Right ventricle myocardium inferior (tissue), 1 donor: ENCODE measurements at places on chromosomes 1 and 21.
A peak's percentile ranks its signal among the peaks of the same experiment; 100 is the strongest.

GRCh38 chr1:119911775-119912174, 15.5 kb upstream of the ADAM30 start:
- DNase-seq: no peak

GRCh38 chr21:42212266-42212665, 6.7 kb upstream of the ABCG1 start:
- DNase-seq: no peak

DNA sequence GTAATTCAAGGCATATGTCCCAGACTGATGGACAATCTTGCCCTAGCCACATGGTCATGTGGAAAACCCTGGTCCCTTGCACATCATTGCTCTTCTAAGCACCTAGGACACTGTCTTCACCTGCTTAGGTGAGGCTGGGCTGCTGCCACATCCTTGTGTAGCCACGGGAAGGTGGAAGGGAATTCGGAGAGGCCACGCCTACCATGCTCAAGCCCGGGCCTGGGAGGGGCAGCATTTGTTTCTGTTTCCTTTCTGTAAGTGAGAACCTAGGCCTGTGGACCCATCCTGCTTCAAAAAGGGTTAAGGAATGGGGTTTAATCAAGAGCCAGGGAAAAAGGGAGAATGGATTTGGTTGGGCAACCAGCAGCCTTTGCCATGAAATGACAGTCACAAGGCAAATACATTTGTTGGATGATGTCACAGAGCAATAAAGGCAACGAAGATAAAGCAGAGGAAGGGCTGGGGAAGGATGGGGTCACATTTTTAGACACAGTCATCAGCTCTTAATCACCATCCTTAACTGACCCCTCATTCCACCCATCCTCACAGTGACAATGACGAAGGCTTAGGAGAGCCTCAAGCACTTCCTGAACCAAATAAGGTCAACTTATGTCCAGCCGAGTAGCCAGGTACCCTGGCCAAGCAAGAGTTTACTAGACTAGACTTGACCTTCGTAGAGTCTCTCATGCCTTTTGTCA, 10.1 kb upstream of the LRRC38 start:
- no peak for DNase-seq

DNA sequence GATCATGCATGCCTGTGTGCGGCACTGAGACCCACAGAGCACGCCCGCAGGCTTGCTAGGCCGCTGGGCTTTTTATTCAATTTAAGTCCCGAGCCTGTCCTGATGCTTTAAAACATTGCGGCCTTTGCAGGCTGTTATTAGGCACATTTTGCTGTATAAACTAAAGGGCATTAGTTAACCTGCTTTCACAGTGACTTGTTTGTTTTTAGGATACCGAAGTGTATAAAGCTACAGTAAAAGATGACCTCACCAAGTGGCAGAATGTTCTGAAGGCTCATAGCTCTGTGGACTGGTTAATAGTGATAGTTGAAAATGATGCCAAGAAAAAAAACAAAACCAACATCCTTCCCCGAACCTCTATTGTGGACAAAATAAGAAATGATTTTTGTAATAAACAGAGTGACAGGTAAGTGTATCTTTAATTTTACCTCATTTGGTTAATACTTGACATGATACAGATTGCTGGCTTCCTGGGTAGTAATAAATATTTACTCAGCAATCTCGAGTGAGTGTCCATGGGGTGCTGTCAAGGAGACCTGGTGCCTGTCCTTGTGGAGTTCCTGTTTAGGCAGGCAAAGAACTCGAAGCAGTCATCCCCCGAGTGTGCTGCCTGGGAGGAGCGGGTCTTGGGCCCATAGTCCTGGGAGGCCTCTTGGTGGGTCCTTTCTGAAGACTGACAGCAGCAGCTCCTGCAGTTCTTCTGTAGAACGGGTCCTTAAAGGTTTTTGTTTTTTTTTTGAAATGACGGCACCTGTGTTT, 40.1 kb downstream of the TRAPPC10 start:
- no peak for DNase-seq

- no peak for DNase-seq
Measured at GRCh38 chr1:209815931-209816341, 10.0 kb upstream of the IRF6 start.

- DNase-seq: no peak
Measured at GRCh38 chr1:37342736-37343135, 131.6 kb upstream of the ZC3H12A start.

DNA sequence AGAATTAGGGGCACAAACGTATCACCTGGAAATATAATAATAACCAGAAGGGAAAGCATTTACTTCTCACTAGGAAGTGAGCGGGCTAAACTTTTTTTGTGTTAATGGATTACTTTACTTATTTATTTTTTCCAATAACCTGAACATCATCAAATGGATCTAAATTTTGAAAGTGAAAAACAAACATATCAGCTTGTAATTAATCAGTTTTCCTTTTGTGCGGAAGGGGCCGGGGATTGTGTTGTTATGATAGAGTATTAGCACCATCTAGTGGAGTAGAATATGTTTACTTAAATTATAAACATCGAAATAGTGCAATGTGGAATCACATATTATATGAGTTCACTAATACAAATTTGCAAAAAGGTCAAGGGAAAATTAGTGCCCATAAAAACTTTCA, 9.0 kb downstream of the CFH start:
- no peak for DNase-seq

- DNase-seq: no peak
Measured at GRCh38 chr1:109365642-109366204, 32.0 kb downstream of the SORT1 start.

GRCh38 chr1:55684131-55684650, 469.0 kb upstream of the USP24 start:
- DNase-seq: no peak

DNA sequence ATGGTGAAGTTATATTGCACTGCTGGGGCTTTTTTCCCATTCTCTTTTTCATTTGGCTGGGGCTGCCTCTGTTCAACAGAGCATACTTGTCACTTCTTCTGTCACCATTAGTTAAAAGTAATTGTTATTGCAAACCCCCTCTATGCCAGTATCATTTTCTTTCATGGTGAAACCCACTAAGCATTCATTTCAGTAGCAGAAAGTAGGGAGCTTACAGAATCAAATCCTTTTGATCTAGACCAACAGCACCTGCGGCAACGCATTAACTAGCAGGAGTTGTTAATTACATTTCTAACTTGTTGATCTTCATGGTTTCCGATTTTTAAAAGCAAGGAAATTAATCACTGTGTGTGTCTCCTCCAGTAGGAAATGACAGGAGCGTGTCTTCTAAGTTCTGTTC, 15.0 kb downstream of the SMYD2 start:
- DNase-seq: no peak

DNA sequence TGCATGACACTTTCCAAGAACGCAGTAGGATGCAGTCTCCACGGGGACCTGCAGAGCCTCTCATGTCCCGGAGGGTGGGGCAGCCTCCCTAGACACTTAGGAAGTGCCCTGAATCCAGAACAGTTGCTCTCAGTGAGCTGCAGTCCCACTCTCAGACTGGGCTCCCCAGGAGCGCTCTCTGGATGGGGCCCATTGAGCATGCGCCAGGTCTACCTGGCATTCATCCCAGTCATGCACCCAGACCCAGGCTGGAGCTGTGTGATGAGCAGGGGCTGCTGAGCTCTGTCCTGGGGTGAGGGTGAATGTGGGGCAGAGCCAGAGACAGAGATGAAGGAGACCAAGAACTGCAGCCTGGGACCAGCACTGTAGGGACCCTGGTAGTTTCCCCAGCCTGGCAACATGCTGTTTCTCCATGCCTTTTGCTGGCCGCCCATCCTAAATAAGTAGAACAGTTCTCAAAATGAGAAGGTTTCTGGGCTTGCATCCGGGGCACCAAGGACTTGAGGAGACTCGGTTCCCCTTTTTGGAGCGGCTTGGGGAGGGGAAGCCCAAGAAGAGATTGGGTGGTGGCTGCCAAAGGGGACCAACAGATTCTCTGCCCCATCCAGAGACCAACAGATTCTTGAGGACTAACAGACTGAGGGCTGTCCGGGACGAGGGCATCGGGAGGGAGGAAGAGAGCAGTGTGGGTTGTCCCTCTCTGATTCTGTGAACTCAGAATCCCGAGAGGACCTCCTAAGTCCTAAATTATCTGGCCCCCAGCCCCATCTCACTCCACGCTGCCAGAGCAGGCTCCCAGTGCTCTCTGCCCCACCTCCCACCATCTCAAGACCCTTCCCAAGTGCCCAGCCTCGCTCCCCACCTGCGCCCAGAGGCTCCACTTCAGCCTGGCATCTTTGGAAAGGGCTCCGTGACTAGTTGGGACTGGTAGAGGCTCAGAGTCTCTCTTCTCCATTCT, 1.0 kb upstream of the PGLYRP4 start:
- no peak for DNase-seq

DNA sequence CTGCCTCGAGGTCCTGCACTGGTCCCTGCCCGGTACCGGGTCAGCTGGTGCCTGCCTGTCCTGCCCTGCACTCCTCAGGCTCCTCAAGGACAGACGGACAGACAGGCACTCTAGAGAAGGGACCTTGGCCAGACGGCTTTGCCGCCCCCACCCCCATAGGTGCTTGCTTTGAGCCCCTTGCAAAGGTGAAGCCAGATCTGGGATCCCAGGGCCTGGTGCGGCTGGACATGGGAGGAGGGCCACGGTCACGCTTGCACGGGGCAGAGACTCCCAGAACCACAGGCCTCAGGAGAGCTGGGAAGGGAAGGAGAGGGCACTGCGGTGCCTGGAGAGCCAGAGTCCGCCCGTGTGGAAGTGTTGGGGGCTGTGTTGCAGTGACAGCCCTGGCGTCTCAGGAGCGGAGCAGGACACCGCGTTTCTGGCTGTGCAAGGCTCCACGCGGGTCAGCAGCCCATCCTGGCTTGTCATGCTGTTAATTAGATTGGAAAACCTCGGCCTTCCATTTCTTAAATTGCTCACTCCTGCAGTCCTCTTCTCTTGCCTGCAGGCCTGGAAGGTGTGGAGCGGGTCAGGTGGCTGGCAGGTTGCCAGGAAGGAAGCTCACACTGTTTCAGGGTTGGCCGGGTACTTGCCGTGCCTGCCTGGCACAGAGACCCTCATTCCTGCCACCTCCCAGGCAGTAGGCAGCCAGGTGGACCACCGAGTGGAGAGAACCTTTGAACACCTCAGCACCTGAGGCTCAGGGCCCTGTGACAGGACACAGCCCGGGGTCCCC, 16.3 kb downstream of the COL18A1 start:
- DNase-seq: peak; percentile 41

GRCh38 chr1:216682752-216683151, 40.5 kb downstream of the ESRRG start:
- DNase-seq: no peak

DNA sequence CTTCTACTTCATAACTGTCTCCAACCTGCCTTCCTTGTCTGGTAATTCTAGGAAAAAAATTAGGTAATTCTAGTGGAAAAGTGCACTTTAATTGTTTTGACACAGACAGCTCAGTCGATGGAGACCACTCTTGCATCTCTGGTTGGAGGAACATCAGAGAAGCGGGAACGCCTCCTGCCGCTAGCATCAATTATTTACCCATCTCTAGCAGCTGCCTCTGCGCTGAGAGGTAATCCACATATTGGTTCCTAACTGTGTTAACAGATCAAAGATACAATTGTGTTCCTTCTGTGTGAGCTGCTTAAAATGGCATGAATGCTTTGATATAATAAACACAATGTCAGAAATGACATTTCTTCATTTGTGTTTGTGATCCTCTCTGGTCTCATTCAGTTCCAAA, 33.3 kb downstream of the C2CD2 start:
- DNase-seq: no peak
